Uterus (tissue), 4 donors: ENCODE measurements at places on chromosomes 3 and 15. TPM values are rescaled to one million over a fixed set of nuclear protein-coding genes. Genes with fewer than 3 reads are reported as not detected.
A peak's percentile ranks its signal among the peaks of the same experiment; 100 is the strongest.

DNA sequence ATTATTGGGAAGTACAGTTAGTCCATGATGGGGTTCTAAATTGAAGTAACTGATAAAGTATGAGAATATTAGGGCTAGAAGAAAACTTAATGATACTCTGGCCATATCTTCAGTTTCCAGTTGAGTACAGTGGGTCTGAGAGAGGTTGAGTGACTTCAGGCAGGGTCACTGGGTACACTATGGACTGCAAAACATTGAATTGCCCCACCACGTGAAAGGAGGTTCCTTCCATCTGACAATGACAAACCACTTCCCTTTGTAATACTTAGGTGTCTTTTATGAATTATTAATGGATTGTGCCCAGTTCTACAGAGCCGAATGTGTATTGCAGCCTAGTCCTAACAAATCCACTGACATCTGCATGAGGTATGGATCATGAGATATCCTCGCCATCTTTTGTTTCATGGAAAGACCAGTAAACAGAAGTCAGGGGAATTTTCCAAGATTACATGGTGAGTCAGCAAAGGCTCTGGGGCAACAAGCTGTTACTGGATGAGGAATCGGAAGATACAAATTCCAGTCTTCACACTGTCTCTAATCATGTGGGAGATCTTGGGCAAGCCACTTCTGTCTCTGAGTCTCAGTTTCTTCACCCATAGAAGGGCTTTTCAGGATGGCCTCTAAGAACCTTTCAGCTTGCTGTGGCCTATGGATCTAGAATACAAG, 66.5 kb upstream of the BCL6 start:
- DNase-seq: no peak

IL12A gene
- total RNA-seq: not detected

RASL12 gene
- 116 TPM for total RNA-seq

DNA sequence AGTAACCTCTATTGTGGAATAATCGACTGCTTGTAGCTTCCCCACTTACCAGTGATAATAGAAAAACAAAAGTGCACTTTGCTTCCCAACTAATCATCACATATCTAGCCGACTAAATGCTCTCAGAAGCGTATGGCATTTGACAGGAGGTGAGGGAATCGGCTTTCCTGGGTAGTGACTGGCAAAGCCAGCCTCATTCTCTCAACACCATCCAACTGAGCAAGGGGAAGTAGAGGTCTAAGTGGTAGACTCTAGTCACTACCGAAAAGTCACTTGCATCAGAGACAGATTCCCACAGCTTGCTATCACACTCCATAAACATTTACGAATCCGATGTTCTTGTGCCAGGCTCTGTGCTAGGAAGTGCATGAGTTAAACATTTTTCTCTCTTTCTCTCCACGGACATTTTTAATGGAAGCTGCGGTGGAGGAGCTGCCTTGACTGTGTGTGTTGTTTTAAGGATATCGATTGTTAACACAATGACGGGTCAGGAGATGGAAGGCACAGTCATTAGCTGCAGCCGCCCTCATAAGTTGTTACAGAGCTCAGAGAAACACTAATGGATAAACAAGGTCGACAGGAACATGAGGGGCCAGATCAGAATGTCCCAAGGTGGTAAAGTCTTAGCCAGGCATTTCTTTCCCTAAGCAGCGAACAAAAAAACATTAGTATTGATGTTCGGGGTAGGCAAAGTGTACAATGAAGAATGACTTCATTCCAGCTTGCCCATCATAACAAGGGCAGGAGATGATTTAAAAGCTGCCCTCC, 11.9 kb downstream of the ZNF385D start:
- no peak for DNase-seq

ZNF80 gene
- total RNA-seq: not detected

DNA sequence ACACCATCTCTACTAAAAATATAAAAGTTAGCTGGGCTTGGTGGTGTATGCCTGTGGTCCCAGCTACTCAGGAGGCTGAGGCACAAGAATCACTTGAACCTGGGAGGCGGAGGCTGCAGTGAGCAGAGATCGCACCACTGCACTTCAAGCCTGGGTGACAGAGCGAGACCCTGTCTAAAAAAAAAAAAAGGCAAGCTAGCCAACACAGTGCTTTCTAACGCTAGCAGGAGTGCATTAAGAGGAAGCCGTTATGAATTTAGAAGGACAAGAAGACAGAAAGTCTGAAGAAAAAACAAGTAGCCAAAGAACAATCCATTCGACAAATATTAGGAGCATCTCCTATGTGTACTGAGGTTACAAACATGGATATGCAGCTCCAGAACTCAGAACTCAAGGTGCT, 28.6 kb downstream of the BHLHE40 start:
- no peak for DNase-seq

DNA sequence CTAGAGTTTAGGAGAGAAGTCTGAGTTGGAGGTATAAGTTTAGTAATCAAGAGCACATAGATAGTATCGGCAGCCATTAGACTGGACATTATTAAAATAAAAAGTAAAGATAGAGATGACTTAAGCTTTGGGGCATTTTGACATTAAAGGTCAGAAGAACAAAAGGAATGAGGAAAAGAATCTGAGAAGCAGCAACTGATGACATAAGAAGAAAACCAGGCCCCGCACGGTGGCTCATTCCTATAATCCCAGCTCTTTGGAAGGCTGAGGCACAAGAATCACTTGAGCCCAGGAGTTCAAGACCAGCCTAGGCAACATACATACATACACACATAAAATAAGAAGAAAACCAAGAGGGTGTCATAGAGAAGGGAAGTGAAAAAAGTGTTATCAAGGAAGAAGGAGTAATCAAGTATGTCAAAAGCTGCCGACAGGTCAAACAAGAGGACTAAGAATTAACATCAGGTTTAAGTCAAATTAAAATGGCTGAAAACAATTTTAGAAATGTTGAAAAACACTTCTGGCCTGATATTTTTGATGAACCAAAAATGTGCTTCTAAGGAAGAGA, 38.9 kb downstream of the ACAP2 start:
- no peak for DNase-seq

DNA sequence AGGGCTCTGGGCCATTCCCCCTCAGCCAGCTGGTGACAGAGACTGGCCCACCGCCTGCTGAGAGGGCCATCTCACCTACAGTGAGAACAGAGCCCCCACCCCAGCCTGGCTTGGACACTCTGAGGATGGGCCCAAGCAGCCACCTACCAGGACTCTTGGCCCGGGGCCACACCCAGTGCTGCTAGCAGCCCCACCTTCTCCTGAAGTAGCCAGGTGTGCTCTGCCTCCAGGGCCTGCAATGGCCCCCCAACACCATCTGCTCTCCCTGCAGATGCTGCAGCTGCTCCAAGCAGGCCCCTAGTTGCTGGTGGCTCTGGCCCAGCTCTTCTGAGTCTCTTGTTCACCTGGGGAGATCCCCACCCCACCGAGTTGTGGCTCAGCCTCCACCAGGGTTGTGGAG, 6.8 kb upstream of the CLK3 start:
- DNase-seq: no peak

TNFSF10 gene
- total RNA-seq: 44.7 TPM

GRCh38 chr3:152557302-152557999, 277.5 kb upstream of the P2RY1 start:
- DNase-seq: no peak

DNA sequence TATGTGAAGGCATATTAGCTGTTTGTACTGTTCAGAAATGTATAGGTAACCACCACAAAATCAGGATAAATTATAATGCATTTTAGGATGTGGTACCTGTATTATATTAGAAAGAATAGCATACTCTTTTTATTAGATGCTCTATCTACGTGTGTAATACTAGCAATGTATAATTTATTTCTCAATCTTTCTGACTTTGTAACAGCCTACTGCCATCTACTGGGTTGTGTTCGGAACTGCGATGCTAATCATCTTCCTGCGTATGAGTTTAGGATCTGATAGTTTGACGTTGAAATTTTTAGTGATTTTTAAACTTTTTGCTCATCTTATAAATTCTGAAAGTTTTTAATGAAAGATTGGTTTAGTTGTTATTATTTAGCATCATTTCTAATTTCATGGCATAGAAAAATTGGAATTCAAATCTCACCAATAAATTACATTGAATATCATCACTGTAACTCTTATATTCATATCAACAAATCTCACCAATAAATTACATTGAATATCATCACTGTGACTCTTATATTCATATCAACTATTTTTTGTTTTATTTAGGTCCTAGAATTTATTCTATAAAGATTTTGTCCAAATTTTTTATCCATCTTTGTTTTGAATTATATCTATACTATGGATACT, 322.7 kb upstream of the ZNF717 start:
- no peak for DNase-seq

GRCh38 chr15:64151727-64152506, at the start of gene SNX22:
SNX22 (plus strand) TSS chr15:64151731; CDS start chr15:64151776, 45 bp downstream.
- DNase-seq: no peak

DNA sequence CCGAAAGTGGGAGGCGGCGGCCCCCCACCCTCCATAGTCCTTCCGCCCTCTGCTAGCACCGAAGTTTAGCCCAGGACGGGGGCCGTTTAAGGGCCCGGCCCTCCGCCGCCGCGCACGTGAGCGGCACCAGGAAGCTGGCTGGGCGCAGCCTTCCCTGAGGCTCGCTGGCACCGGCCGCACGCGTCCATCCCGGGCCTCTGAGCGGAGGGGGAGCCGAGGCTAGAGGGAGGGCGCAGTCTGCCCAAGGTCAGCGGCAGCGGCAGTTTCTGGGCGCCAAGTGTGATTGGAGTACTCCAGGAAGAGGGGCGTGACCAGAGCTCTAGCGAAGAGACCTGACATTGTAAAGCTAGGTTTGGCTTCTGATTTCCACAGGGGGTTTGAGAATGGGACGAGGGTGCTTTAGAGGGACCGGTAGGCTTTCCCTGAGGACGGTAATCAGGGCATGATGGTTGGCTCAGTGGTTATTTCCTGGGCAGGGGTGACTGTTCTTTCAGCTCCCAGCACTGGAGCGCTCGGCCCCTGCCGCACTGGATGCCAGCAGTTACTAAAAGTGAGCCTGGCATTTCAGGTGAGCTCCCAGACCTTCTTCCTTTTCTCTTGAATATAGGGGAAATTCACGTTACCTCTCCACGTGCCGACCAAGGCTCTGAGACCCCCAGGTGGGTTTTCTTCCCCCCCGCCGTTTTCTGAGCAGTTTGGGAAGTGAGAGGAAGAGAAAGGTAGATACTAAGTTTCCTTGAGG, 853 bp downstream of the TEX264 start:
- peak; percentile 62 for DNase-seq

RTP3 gene
- total RNA-seq: not detected

ACSBG1 gene
- total RNA-seq: 3.5 TPM

RARB gene
- 6.7 TPM for total RNA-seq

- no peak for DNase-seq
Observed at GRCh38 chr3:39094851-39095677, 12.4 kb downstream of the GORASP1 start.

GRCh38 chr15:40702077-40702476, 7.1 kb downstream of the RAD51 start:
- DNase-seq: no peak

RTP1 gene
- not detected for total RNA-seq

DNA sequence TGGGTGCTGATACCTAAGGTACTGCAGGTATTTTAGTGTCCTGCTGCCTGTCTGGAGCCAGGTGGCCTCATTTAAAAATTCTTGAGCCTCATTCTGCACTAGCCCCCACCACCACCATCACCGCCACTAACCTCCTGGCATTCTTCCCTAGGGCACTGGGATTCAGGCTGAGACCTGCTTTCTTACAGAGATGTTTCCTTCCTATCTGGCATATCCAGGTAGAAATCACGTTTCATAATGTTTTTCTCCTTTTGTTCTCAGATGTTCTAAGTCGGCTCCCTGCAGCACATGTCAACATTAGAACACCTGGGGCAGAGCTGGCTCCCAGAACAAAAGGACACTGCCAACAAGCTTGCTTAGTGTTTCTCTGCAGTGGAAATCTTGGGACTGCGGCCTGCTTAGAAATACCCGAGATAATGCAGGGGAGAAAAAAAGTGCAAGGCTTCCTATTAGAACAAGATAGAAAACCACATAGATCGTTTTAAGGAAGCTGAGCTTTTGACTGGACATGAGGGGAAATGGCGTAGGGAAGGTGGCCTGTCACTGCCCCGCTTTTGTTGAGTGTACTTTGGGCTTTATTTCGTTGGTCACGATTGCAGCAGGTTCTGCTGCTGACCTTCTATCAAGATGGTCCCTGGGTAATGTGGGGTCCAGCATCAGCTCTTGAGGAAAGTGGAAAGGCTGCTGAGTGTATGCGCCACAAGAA, 59.6 kb upstream of the PPARG start:
- DNase-seq: no peak

GRCh38 chr3:106810300-106810875, 566.9 kb upstream of the CCDC54 start:
- DNase-seq: no peak

DNA sequence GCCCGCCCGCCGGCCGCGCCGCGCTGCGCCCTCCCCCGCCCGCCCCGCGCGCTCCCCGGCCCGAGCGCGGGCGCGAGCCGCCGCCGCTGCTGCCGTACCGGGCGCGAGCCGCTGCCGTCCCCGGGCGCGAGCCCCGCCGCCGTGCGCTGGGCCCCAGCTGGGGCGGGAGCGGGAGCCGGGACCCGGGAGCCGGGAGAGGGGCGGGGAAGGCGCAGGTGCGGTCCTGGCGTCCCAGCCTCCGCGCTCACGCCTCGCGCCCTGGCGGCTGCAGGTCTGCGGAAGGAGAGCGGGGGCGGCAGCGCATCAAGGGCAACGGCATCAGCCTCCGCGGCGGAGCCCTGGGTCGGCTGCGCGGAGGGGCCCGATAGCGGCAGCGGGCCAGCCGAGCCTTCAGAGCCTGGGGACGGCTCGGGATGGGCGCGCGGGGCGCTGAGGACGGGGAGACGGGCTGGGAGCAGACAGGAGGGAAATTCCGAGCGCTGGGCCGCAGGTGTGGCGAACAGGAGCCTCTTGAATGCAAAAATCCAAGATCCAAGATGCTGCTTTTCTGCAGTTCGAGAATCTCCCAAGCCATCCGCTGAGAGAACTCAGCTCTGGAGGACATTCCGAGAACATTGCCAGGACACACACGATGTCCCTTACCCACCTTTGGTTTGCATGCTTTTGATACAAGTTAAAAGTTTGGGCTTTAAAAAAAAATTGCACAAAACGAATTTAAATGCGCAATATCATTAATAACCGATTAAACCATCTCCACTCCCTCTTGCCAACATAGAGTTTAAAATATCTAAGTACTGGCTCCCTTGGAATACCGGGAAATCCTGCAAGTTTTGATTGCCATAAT, 251.1 kb downstream of the TJP1 start:
- no peak for DNase-seq

AGBL1 gene
- 0.07 TPM for total RNA-seq

- no peak for DNase-seq
Observed at GRCh38 chr3:25474052-25474451, 46.0 kb downstream of the RARB start.
